IMR-90 (cell line): ENCODE measurements at places on chromosomes 1 and 21.

DNA sequence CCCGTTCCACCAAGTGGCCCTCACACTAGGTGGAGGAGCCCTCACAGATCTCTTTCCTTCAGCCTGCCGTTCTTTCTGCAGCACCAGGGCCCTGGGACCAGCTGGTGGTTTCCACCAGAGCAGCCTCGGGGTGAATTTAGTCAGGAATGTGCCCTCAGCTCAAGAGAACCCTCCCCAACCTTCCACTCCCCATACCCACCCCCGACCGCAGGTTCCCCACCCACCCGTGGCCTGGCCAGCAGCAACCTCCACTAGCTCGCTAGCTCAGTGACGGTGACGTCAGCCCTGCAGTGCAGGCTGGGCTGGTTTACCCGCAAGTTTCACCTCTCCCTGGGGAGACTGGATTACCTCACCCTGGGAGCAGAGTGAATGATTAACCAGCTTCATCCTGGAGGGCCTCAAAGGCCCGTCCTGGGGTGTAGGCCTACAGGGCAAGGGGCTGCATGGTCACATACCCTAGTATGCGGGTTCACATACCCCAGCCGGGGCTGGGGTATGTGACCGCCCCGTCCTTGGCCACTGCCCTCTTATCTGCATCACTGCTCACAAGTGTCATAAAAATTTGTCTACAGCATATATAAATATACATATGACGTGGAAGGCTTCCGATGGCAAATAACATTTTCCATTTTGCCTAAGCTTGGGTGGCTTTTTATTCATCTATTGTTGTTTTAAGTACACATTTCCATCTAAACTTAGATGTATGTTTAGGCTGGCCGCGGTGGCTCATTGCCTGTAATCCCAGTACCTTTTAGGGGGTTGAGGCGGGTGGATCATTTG lies 24.5 kb downstream of the ELF3 start:
- DNase-seq, result peak; percentile 96

- no peak for DNase-seq
Observed at GRCh38 chr1:235151033-235151432, 10.0 kb downstream of the RBM34 start.

GRCh38 chr1:36708587-36708986 lies 225.9 kb upstream of the CSF3R start:
- no peak for DNase-seq

DNA sequence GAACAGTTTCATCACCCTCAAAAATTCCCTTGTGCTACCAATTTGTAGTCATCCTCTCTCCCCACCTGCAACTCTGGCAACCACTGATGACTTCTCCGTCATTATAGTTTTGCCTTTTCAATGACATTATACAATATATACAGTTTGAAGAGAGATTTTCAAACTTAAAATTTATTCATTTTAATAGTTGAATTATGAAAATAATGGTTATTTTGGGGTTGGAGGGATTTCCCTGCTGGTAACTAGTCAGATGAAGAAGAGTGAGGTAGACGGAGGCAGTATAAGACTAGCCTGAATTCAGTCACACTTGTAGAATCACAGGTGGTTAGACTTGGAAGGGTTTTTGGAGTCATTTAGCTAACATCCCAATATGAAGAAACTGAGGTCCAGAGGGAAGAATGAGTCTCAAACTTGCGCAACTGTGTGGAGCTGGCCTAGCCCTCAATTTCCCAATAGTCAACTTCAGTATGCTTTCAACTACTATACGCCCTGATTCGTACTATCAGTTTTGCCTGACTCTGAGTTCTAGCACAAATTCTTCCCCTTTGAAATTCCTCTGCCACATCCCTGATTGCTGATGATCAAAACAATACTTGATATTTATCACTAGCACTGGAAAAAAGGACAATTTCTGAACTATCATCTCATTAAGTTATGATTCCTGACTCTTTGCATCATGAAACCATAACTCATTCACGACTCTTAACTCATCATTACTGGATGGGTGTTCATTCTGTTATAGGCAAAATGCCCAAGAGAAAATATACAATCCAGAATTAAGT lies 54.2 kb downstream of the VANGL2 start:
- DNase-seq, result no peak

GRCh38 chr1:50272912-50273311 lies 150.3 kb downstream of the DMRTA2 start:
- no peak for DNase-seq

GRCh38 chr1:230167419-230167852 lies 100.4 kb downstream of the GALNT2 start:
- DNase-seq, result peak; percentile 62

- DNase-seq, result peak; percentile 77
Observed at GRCh38 chr1:23122023-23122748, 46.5 kb downstream of the LUZP1 start.

- no peak for DNase-seq
Observed at GRCh38 chr1:203571661-203572060, 55.0 kb upstream of the ATP2B4 start.

GRCh38 chr1:22793647-22794046 lies 83.0 kb downstream of the EPHB2 start:
- DNase-seq, result no peak

DNA sequence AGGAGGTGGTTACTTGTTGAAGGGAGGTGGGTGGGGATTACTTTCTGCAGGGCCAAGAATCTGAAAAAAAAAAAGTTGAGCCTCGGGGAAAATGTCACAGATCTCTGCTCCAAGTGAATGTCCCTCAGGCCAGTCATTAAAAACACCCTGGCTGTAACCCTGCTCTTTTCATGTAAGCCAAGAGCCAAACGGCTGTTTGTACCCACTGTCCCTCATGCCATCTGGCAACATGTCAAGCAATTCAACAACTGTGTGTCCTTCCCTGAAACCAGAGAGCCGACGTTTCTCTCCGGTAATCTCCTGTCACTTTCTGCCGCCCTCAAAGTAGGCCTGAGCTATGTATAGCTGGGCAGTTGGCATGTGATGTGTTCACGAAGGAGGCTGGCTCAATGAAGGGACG lies 14.7 kb downstream of the CASQ2 start:
- no peak for DNase-seq

DNA sequence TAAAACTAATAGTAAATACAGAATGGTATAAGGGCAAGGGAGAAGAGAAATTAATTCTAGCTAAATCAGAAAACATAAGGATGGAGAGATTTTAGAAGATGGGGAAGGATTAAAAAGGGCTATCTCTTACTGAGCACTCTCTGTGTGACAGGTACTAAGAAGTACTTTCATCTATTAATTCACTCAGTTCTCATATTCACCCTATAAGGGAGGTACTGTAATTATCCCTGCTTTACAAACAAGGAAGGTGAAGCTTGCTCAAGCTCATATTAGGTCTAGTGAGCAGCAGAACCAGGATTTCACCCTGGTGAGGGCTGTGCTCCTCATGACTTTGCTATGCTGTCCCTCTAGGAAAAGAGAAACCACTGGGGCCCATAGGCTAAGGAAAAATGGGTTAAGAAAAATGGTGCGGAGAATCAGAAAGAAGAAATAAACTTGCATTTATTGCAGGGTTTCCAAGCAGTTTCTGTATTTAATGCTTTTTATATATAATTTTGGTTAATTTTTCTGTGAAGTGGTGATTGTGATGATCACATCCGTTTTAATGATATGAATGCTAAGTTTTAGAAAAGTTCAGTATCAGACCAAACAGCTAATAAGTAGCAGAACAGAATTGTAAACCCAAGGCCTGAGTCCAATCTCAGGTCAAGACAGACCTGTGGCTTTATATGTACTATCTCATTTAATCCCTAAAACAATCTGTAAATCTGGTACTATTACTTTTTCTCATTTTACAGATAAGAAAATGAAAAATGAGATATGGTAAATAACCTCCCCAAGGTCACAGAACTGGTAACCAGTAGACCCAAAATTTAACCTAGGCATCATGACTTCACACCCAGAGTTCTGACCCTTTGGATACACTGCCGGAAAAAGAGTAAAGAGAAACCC lies 1.7 kb downstream of the PCNX2 start:
- DNase-seq, result peak; percentile 35

DNA sequence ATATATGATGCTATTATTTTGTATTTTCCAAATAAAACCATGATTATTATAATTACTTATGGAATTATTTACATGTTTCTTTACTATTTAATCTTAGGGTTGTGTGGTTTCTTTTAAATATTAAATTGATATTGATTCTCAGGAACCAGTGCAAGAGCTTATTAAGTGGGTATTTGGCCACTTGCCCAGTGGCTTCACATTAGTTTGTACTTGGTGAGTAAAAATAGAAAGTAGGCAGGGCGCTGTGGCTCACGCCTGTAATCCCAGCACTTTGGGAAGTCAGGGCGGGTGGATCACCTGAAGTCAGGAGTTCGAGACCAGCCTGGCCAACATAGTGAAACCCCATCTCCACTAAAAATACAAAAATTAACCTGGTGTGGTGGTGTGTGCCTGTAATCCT lies 497.1 kb downstream of the PTPRC start:
- DNase-seq, result no peak

DNA sequence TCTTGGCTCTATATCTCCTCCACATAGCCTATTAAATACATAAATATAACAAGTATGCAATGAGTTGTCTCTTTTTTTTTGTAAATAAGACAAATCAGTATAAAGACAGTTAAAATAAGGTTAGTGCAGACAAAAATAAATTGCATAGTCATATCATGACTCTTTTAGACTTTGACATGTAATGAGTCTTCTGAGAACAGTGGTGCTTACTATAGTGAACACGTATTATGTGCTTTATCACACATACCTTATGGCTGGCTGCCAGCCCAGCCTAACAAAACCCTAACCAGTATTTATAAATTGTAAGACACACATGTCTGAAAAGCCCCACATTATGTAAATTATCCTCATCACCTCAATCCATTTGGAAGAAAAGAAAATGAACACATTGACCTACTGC lies 29.1 kb upstream of the F13B start:
- DNase-seq, result peak; percentile 4

DNA sequence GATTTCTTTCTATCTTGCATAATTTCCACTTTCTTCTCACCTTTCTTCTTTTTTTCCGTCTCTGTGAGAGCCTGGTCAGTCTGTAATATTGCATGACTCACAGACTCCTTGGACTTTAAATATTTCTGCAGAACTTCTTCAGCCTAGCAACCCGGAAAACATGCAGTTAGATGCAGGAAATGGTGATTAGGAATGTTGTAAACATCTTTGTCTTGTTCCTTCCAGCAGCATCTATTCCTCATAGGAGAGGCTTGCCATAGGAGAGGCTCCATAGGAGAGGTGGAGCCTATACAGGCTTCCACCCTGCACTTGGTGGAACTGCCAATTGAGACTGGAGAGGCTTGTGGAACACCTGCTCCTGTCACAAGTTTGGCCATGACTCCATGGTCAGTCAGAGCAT lies 10.0 kb downstream of the GBP5 start:
- DNase-seq, result peak; percentile 5

- peak; percentile 52 for DNase-seq
Observed at GRCh38 chr21:39037807-39038405, 145.3 kb downstream of the PSMG1 start.

- DNase-seq, result no peak
Observed at GRCh38 chr1:234434706-234435105, 44.3 kb downstream of the TARBP1 start.
